ENCODE measurements at places on chromosomes 12 and 14. TPM values are rescaled to one million over a fixed set of nuclear protein-coding genes. Genes with fewer than 3 reads are reported as not detected.

Gene KRT77
- not detected for total RNA-seq

DNA sequence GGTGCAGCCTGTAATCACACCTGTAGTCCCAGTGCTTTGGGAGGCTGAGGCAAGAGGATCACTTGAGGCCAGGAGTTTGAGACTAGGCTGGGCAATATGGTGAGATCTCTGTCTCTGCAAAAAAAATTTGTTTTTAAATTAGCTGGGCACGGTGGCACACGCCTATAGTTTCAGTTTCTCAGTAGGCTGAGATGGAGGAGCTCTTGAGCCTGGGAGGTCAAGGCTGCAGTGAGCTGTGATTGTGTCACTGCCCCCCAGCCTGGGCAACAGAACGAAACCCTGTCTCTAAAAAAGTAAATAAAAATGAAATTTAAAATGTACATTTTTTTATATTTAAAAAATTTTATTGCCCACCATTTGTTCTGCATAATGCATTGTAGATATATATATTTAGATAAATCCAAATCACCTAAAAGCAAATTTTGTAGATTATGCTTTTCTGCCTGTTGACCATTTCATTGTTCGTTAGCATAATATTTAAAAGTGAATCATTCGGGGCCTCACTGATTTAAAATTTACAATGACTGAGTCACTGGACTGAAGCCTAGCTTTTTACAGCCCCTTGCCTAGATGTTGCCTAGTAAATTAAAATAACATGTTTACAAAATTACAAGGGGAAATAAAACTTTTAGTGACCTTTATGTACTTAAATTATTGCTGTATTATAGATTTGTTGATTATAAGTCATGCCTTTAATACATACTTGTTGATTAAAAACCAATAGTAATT, 87.9 kb downstream of the USP15 start:
- DNase-seq: no peak
- H3K27me3 ChIP-seq: no peaks in the 10 kb centered on the region
- H3K36me3 ChIP-seq: no peaks in the 10 kb centered on the region
- H3K4me1 ChIP-seq: peaks cover 2% of the 10 kb centered on the region

Gene AKAP6
- 0.73 TPM for total RNA-seq

- H3K36me3 ChIP-seq: no peaks in the 10 kb centered on the region
- DNase-seq: no peak
- no peaks in the 10 kb centered on the region for H3K27me3 ChIP-seq
- peak overlapping the region; percentile 91 for H3K4me3 ChIP-seq
- peaks cover 18% of the 10 kb centered on the region for H3K4me1 ChIP-seq
- H3K27ac ChIP-seq: no peak overlapping the region
Measured at GRCh38 chr14:50529288-50530179, 2.8 kb downstream of the MAP4K5 start.

GRCh38 chr12:92912052-92912451, 17.0 kb downstream of the EEA1 start:
- DNase-seq: peak; percentile 69
- no peaks in the 10 kb centered on the region for H3K36me3 ChIP-seq
- H3K4me1 ChIP-seq: no peaks in the 10 kb centered on the region
- no peaks in the 10 kb centered on the region for H3K27me3 ChIP-seq

- no peak for DNase-seq
- no peak overlapping the region for H3K4me3 ChIP-seq
- peaks cover 20% of the 10 kb centered on the region for H3K4me1 ChIP-seq
- H3K27me3 ChIP-seq: no peaks in the 10 kb centered on the region
Measured at GRCh38 chr12:98530068-98530467, 14.7 kb downstream of the TMPO start.

All from A673 (cell line).